Activated CD4-positive, alpha-beta T cell treated with anti-CD3 and anti-CD28 coated beads, Interleukin-2, amount 10 ng/mL, durations not matched to agents 24 days and 14 days (primary cell): ENCODE measurements at places on chromosomes 2 and 18. TPM values are rescaled to one million over a fixed set of nuclear protein-coding genes. Genes with fewer than 3 reads are reported as not detected.

Gene MEIS1
- total RNA-seq: 0.31 TPM in 1 of 2 replicates, not detected in the other

Gene DSC3
- not detected in 2 replicates for total RNA-seq

Gene ALPI
- total RNA-seq: not detected in 2 replicates

Gene GCKR
- total RNA-seq: not detected in 2 replicates

Gene OXER1
- total RNA-seq: 0.19 and 0.43 TPM in 2 replicates

Gene RTN4
- 86.9 and 90.1 TPM in 2 replicates for total RNA-seq

Gene RALB
- total RNA-seq: 72.1 and 80.0 TPM in 2 replicates

Gene LRRTM4
- total RNA-seq: not detected in 2 replicates

Gene PLEKHH2
- total RNA-seq: 0.52 and 0.65 TPM in 2 replicates

Gene ARHGAP25
- total RNA-seq: 37.8 and 42.2 TPM in 2 replicates

Gene CD302
- total RNA-seq: 0.54 and 0.72 TPM in 2 replicates

DNA sequence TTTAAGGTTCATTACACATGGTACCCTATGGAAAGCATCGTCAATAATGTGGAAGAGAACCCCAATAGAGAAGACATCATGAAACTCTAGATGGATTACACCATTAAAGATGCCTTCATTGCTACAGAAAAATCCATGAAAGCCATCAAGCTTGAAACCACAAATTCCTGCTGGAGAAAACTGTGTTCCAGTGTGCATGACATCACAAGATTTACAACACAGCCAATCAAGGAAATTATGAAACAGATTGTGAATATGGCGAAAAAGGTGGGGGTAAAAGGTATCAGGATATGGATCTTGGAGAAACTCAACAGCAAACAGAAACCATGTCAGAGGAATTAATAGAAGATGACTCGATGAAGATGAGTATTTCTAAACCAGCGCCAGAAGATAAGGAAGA is 200.0 kb downstream of the SLC4A10 start:
- no peak for DNase-seq

- DNase-seq: no peak
Measured at GRCh38 chr2:134578316-134578715, 140.5 kb downstream of the TMEM163 start.

- DNase-seq: no peak
Measured at GRCh38 chr2:198400999-198401398, 596.6 kb downstream of the PLCL1 start.

DNA sequence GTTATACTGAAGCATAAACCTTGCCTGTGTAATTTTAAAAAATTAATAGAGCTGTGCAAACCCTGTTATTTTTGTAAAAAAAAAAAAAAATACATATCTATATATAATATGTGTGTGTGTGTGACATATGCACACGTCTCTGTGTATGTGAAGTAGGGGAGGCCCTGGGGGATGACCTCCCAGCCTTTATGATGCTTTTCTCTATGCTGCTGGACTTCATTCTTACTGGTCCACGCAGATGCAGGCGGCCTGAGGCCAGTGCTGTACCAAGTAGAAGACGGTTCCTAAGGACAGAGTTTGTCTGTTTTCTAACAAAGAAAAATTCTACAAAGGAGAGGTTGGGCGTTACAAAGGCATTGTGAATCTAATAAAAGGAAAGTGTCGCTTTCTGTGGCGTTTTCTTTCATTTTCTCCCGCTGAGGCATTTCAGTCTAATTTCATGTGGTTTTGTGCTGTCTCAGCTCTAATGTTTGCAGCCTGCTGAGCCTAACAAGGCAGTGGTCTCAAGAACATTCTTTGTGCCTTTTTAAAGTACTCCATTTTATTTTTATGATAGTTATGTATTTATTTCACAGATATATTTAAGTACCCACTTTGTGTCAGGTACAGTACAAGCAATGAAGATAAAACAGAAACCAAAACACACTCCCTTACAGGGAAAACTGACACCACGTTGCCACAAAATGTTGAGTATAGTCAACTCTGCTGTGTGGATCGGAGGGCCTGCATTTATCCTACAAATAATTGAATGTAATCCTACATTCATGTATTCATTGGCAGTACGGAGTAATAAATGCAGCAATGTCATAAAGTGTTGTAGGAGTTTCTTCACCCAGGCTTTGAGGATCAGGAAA is 118.0 kb downstream of the RAB3GAP1 start:
- no peak for DNase-seq

GRCh38 chr2:179260224-179260623 is 4.4 kb downstream of the SESTD1 start:
- DNase-seq: no peak

- no peak for DNase-seq
Measured at GRCh38 chr2:44937688-44938240, 3.7 kb upstream of the SIX3 start.

GRCh38 chr2:223545830-223546229 is 56.3 kb downstream of the SCG2 start:
- DNase-seq: no peak

GRCh38 chr2:75799859-75800258 is 89.1 kb upstream of the GCFC2 start:
- DNase-seq: no peak

DNA sequence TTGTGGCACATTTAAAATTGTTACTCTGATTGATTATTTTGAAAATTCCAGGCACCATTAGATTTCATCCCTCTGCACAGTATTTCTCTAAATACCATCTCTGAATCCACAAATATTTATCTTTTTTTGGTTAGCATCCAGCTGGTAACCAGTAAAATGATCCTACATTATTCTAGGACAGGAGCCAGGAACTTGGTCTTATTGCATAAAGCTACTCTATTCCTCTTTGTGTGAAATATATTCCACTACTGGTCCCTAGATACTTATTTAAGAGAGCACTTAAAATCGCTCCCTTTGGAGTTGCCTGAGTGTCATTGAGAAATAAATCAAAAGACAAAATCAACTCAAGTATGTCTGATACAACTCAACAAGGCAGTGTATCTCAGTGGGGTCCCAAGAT is 7.4 kb upstream of the MBOAT2 start:
- DNase-seq: no peak

DNA sequence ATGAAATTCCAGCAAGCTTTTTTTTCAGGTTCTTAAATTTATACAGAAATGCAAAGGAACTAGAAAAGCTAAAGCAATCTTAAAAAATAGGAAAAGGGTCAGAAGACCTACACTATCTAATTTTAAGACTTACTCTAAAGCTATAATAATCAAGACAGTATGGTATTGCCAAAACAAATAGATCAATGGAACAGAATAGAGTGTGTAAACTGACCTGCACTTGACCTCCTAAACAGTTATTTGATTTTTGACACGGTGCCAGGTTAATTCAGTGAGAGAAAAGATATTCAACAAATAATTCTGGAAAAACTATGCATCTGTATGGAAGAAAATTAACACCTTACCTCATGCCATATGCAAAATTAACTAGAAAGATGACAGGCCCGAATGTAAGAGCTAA is 73.6 kb downstream of the OLA1 start:
- DNase-seq: no peak

- no peak for DNase-seq
Measured at GRCh38 chr2:167862782-167863181, 384.6 kb downstream of the STK39 start.

GRCh38 chr2:162258686-162259085 is 15.4 kb upstream of the FAP start:
- no peak for DNase-seq

DNA sequence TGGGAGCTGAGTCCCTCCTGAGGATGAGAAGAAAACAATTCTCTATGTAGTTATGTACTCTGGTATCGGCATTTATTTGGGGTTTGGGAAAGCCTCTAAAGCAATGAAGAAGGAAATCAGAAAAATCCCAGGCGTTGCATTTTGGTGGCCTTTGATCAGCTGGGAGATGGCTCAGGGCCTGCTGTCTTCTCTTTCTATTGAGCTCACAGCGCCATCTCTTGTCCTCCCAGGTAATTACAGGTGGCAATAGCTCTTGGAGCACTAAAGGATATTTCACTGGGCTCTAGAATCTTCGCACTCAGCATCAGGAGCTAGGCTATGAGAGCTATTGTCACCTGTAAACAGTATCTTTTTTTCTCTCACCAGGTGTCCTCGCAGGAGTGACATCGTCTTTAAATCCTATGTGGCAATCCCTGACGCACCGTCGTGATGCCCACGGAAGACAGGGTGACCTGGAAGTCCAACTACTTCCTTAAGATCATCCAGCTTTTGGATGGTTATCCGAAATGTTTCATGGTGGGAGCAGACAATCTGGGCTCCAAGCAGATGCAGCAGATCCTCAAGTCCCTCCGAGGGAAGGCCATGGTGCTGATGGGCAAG is 76.1 kb upstream of the PMAIP1 start:
- DNase-seq: peak; percentile 85

- no peak for DNase-seq
Measured at GRCh38 chr2:196187898-196188458, 16.6 kb upstream of the STK17B start.

DNA sequence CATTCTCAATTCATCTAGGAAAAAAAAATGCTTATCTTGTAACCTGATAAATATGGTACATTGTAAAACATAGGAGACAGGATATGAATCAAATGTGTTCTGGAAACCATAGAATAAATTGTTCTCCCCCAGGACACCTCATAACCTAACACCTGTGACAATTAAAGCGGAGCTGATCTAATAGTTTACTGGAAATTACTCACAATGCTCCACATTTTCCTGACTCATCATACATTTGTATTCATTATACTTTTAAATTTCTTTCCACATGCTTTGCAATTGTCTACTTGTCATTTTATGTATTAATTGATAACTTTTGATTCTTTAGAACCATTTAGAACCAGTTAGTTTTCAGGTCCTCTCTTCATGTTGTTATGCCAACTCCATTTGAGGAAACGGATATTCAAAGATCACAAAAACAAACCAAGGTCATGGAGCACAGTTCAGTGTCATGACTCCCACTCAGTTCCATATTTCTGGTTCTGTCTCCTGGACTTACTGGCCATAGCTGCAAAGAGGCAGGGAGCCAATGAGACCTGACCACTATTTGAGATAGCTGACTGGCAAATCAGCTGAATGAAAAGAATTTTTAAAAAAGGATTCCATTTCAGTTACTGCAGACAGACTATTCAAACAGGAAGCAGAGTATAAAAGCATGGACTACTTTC is 128.5 kb downstream of the CALCRL start:
- no peak for DNase-seq

- no peak for DNase-seq
Measured at GRCh38 chr2:71417300-71418202, 35.8 kb upstream of the DYSF start.

- no peak for DNase-seq
Measured at GRCh38 chr2:38514603-38515154, 88.0 kb downstream of the HNRNPLL start.

DNA sequence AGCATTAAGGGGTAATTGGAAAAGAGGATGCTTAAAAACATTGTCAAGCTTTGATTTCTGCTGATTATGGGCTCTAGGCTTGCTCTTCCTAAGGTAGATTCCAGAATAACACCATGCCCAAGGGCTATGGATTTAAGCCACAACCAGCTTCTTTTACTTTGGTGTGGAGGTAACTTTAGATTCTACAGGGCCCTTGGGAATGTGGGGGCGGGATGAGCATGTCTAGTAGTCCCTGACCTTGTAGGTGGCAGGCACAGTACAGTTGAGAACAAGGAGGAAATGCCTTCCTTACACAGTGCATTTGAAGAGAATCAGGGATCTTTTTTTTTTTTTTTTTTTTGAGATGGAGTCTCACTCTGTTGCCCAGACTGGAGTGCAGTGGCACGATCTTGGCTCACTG is 364.2 kb downstream of the NYAP2 start:
- DNase-seq: no peak

GRCh38 chr18:78767648-78768071 is 212.0 kb upstream of the SALL3 start:
- no peak for DNase-seq

DNA sequence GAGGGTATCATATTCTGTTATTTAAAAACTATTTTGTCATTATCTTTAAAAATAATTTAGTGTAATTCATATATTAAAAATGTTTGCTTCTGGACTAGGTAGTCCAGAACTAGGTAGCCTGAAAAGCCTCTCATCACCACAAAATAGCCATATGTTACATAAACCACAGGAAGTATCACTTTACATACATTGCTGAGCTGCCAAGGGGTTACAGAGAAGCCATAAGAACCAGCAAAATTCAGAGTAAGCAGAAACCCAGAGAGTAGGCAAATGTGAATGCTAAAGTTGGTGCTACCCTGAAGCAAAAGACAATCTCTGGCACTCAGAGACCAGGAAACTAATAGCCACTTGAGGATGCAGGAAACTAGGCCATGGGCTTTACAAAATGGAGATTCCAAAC is 60.9 kb downstream of the LOXHD1 start:
- no peak for DNase-seq

DNA sequence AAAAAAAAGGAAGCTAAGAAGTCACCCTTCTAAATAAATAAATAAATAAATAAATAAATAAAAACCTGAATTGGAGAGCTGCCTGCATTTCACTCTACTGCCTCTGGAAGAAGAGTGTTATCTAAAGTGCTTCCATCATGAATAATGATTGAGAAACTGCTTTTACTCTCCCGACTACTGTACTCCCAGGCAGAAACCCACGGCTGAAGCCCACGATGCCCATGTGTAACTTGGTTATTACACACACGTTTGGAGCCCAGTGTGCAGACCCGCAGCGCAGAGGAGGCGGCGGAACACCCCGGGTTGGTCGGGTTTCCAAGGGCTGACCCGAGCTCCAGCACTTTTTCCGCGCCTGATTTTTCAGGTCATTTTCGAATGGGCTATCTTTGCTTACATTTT is 697 bp upstream of the SPATS2L start:
- DNase-seq: peak; percentile 71

DNA sequence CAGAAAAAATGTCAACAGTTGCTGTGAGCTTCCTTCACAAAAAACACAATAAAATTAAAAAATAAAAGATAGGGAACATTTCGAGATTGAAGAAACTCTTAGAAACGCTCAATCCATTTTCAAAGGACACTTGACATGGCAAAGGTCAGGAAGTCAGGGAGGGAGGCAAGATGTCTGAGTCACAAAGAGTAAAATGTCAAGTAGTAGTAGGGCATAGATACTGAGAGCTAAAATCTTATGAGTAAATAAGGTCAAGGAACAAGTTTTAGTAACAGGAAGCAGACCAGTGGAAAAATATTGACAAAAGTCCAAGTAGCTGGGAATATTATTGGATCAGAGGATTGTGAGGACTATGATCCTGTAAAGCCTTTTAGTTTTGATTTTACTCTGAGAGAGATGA is 495.6 kb downstream of the TMX3 start:
- DNase-seq: no peak

DNA sequence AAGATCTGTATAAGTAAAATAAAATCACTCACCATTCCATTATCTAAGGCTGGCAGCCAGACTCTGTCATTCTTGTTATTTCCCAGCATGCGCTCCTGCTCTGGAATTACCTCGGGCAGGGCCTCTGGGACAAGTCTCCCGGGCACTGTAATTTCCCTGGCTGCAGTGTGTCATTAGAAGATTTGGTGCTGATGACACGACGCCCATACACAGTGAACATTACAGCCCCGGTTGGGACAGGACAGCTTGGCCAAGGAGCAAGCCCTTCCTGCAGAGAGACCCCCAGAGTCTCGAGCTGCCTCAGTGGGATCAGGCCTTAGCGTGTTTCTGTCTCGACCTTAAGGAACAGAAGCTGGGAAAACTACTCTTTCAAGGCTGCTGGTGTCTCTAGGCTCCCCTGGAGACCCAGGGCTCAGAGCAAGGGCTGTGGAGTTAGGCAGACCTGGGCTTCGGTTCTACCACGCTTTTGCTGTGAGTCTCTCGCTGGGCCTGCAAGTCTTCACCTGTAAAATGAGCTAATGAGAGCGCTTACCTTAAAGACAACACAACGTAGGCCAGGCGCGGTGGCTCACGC is 39.7 kb downstream of the SMAD7 start:
- no peak for DNase-seq
